ENCODE measurements at places on chromosomes 1 and 21.

GRCh38 chr1:218589487-218589886 lies 244.4 kb downstream of the TGFB2 start:
- ATAC-seq = no peak

GRCh38 chr21:29449306-29449950 lies 150.7 kb downstream of the BACH1 start:
- peak; percentile 78 for ATAC-seq

GRCh38 chr21:45146801-45147200 lies 72.4 kb downstream of the ADARB1 start:
- ATAC-seq = no peak

DNA sequence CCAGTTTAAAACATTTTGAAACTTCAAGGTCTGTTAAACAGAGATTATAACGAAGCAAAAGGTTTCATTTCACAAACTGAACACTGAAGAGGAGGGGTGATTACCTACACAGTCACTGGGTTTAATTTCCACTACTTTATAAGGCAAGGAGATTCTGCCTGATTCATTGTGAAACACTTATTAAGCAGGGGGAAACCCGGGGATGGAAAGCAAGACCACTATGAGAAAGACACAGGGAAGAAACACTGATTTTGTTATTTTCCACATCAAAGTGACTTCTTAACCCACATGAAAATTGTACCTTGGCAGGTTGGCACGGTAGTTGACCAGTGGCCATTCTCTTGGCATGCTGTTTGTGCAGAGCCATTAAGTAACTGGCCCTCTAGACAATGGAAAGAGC lies 8.1 kb upstream of the F5 start:
- peak; percentile 95 for ATAC-seq

DNA sequence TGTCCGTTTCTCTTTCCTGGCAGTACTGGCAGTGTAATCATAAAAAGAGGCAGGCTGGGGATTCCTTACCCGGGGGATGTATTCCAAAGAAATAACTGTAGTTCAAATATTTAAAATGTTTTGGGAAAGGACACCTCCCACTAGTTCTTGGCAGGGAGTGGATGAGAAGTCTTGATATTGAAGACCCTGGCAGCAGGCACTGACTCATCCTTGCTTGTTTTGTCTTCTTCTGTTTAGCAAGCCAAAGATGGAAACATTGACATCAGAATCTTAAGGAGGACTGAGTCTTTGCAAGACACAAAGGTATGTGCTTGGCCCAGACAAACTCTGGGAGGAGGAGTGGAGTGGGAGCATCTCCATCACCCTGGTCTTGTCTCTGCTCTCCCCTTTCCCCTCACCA lies 639 bp downstream of the IL20 start:
- ATAC-seq = no peak

- ATAC-seq = no peak
These were observed 359.0 kb downstream of the RGS7 start for GRCh38 chr1:240998024-240998423.

DNA sequence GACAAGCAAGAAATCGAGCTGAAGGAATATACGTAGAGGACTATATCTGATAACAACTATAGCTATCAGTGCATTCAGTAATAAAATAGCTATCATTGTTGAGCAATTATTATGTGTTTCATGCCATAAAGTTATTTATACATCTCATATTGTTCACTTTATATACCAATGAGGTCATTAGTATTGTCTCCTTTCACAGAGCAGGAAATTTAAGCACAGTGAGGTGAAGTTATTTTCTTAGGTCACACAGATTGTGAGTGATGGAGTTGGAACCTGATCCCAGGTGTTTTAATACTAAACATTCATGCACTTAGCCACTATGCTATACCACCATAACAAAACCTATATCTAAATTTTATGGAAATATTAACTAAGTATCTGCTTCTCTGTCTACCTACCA lies 180.5 kb upstream of the DPYD start:
- ATAC-seq = no peak

- ATAC-seq = no peak
These were observed 561.6 kb downstream of the PLA2G4A start for GRCh38 chr1:187390215-187390818.

DNA sequence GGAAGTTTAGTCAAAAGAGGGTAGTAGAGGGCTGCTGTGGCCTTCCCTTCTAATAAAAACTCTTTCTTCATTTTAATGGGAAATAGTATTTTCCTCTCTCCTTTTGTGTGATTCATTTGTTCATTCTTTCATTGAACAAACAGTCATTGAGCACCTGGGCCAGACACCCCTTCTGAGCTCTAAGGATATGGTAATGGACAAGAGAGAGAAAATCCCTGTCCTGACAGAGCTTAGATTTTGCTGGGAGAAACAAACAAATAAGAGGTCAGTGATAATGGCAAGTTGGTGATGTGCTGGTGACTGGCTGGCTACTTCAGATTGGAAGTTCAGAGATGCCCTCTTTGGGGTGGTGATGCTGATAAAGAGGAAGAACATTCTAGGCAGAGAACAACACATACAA lies 59.3 kb downstream of the CDC14A start:
- no peak for ATAC-seq

GRCh38 chr1:89444791-89445190 lies 79.8 kb upstream of the LRRC8B start:
- no peak for ATAC-seq

DNA sequence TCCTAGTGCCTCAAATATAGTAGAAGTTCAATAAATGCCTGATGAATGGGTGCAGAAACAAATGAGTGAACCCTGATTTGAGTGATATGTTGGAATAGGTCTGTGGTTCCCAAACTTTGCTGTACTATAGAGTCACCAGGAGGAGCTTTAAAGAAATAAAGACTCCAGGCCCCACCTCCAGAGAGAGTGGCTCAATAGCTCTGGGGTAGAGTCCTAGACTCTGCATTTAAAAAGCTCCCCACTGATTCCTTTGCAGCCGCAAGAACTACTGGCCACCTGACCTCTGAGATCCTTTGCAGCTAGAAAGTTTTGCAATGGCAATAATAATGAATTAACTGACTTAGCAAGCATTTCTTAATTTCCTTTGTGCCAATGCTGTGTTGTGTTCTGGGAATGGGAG lies 20.9 kb downstream of the TCHHL1 start:
- no peak for ATAC-seq

All from activated T-helper 17 cell treated with anti-CD3 and anti-CD28 coated beads, Interleukin-2, amount 50 U/mL, for 72 hours (primary cell).